ENCODE measurements at places on chromosomes 13 and 19.

GRCh38 chr13:20977394-20977793, 74.8 kb upstream of the XPO4 start:
- no peak for DNase-seq

GRCh38 chr13:111914241-111915103, 152.5 kb upstream of the SOX1 start:
- no peak for DNase-seq

DNA sequence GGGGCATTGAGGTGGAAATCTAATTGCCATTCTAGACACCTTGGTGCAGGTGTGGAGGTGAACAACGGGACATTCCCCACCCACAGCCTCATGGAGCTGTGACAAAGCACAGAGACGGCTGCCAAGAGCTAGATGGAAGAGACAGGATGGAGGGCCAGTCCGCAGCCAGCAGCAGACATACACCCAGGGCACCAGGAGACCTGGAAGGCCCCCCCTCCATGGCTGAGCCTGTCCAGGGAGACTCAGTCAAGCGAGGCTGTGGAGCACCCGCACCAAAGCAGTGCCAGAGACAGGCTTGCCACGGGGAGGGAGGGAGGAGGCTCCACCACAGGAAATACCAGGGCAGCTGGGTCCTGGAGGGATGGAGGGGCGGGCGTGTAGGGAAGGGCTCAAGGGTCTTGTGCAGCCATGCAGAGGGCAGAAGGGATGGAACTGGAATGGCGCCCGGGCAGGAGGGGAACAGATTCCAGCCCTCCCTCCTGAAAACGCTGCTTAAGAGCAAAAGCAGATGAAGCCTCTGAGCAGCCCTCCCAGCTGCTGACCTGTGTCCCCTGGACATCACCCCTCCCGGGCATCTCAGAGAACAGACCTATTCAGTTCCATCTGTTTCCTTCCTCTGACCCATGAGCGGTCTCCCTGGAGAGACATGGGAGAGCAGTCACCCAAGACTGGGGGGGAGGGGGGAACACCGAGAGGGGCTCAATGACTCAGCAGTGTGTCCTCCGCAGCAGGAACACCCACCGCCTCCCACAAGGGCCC, 14.4 kb downstream of the EPS15L1 start:
- no peak for DNase-seq

- peak; percentile 30 for DNase-seq
These were observed 55.6 kb upstream of the ALOX5AP start for GRCh38 chr13:30679483-30680330.

DNA sequence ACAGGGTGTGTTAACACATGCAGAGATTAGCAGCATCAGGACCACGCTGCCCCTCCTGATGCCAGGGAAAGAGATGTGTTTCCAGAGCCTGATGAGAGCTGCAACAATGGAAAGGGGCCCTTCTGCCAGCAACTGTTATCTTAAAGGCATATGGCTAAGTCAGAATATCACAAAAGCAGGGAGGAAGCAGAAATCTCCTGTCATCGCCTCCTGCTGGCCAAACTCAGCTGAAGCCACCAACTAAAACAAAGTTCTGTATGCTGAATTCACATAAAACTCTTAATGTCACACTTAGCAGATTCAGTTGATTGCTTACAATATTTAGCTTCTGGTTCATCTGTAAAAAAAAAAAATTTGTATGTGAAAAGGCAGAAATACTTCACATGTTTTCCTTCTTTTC, 178.2 kb downstream of the GPC5 start:
- DNase-seq: no peak

DNA sequence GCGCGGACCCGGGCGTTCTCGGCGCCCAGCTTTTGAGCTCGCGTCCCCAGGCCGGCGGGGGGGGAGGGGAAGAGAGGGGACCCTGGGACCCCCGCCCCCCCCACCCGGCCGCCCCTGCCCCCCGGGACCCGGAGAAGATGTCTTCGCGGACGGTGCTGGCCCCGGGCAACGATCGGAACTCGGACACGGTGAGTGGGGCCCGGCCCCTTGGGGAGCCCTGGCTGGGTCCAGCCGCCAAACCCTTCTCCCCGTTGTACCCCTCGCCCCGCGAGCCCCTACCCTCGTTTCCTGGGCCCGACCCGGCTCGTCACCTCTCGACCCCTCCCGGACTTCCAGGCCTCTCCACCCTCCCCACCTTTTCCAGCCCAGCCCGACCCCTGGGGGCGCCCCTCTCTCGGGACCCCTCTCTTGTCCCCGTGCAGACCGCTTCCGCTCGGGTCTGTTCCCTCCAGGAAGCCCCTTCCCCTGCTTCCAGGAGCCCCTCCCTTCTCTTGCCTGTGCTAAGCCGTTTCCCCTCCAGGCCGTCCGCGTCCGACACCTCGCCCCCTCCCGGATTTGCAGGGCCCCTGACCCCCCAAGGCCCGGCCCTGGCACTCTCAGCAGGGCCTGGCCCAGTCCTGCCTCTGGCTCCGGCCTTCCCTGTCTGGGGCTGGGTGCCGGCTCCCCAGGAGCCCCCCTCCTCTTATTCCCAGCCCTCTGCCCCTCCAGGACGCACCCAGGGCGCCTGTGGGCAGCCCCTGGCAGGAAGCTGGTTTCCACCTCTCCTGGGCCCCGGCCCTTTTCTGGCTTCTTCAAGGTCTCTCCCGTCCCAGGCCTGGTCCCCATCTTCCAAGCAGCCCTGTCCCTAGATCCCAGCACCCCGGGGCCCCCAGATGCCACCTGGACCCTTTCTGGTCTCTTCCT, 632 bp downstream of the MARK4 start:
- DNase-seq: no peak

GRCh38 chr13:23321535-23322241, 111.8 kb downstream of the SACS start:
- DNase-seq: no peak

- no peak for DNase-seq
These were observed 2.2 kb upstream of the ARHGAP33 start for GRCh38 chr19:35773020-35773806.

- DNase-seq: no peak
These were observed 173.7 kb downstream of the TBC1D4 start for GRCh38 chr13:75308222-75308621.

DNA sequence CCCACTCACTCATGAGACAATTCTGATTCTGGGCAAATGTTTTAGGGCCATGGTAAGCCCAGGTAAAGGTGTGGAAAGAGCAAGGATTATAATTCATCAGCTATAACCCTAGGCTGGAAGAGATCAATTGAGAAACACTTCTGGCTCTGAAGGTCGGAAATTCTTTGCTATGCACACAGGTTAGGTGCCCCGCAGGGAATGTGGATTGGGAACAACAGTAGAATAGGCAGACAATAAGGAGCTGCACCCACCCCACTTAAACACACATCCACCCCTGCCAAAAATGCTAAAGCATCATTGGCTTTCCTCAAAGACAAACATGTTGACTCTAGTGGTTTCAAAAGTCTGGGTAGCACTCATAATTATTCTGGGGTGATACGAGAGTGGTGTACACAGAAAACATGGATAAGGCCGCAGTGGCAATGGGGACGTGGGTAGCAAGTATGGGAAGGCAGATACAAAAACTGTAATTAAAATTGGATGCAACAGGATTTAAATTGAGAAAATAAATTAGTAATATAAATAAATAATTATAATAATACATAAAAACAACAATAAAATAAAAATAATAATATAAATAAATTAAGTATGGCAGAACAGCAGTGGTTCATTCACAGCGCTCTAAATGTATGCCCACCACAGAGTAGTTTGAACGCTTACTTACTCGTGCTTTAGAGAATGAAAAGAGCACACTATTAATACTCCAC, 8.6 kb downstream of the EFNB2 start:
- DNase-seq: no peak

GRCh38 chr13:19345158-19345557, 163.5 kb upstream of the TUBA3C start:
- no peak for DNase-seq

GRCh38 chr19:23527797-23528196, 132.5 kb upstream of the ZNF91 start:
- no peak for DNase-seq

GRCh38 chr13:81722456-81722855, 1381.5 kb upstream of the SPRY2 start:
- DNase-seq: no peak

GRCh38 chr19:42267644-42268141, 1.4 kb upstream of the CIC start:
- no peak for DNase-seq

DNA sequence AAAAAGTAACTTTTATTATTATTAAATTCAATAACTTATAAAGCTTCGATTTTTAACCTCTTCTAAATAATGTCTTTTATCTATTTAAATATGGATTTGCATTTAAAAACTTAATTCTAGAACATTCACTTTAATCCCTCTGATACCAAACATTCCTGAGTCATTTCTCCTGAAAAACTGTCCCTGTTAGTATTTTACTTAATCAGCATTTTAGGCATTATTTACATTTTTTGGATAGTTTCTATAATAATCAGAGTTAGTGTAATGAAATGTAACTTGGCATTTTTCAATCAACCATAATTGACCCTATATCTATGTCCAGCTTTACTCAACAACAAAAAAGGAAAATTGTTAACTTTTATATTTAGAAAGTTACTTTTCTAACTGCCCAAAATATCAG, 428.1 kb downstream of the PCDH17 start:
- no peak for DNase-seq

- DNase-seq: peak; percentile 71
These were observed 6.4 kb upstream of the CACTIN start for GRCh38 chr19:3632739-3633558.

DNA sequence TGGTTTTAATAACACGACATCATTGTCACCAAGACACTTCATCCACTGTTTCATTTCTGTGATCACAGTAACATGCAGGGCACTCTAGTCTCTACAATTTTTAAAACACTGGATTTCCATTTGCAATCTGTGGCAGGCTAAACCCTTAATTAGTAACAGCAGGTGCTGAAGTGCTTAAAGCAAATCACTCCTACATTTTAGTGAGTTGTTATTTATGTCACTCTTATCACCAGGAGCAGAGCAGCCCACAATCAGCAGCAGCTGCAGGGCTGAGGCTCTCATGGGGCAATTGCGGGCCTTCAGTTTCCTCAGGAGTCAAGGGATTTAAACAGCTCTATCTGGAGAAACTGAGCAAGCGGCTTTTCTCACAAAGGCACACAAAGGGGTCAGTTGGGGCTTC, 1.6 kb downstream of the SOHLH2 start:
- no peak for DNase-seq

- no peak for DNase-seq
These were observed 19.1 kb upstream of the PNMA8B start for GRCh38 chr19:46514589-46515289.

DNA sequence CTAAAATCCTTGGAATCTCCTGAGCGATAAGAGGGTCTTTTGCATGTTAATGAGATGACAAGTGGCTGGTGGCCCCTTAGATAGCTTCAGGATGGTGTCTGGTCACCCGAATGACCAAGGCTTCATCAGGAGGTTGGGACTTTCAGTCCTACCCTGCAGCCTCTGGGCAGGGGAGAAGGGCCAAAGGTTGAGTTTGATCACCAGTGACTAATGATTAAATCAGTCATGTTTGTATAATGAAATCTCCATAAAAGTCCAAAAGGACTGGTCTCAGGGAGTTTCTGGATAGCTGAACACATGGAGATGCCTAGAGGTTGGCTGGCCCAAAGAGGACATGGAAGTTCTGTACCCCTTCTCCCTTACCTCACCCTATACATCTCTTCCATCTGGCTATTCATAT, 316.2 kb downstream of the MTUS2 start:
- no peak for DNase-seq

DNA sequence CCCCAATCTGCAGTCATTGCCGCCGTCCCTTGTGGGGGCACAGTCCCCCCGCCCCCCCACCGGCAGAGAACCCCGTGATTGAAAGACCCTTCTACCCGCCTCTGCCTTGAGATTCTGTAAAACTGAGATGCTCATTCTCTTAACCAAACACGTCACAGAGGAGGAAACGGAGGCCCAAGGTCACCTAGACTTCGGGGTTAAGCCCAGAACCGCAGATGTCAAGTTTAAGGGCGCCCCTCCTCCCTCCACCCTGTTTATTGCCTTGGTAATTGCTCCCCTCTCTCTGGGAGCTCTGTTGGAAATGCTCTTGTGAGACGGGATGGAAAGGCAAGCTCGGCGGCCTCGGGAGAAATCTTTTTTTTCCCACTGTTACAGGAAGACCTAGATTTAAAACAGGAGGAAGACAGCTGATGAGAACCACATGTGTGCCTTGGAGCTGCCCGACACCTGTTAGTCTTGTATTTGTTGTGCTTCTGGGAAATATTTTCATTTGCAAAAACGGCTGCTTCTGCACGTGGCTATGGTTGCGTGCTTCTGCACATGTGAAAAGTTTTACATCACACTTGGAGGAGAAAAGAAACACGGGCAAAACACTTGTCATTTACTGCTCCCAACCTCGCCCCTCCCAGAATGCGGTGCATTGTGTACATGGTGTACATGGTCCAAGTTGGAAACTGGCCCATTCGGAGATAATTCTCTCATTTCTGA, 1.1 kb upstream of the MED26 start:
- no peak for DNase-seq

GRCh38 chr19:35403116-35403760, 32.4 kb downstream of the GPR42 start:
- DNase-seq: no peak

DNA sequence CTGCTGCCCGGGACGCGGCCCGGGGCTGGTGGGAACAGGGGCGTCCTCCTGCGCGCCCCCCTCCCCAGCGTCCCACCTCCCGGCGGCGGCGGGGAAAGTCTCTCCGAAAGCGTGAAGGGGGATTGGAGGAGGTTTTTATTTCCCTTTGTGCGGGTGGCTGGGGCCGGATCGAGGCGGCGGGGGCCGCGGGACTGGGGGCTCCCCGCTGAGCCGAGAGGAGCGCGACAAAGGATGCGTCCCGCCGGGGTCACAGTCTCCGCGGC, 132 bp downstream of the SHD start:
- no peak for DNase-seq

DNA sequence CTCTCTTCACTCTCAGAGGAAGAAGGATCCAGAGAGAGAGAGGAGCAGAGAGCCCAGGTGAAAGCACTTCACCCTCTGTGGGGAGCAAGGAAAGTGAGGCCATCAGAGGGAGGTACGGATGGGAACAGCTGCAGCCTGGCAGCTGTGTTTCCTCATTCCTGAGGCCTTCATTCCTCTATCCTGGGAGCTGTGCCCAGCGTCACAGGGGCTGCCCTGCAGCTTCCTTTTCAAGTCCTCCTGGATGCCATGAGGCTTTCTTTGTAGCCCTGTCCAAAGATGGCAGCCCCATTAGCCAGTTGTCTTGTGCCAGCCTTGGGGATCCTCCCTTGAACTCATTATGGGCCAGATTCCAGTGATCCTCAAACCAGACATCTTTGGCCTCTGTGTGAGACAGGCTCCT, 76.8 kb upstream of the PCDH8 start:
- DNase-seq: no peak

- no peak for DNase-seq
These were observed 3.6 kb downstream of the PGLYRP1 start for GRCh38 chr19:46019270-46019669.

GRCh38 chr13:97322740-97323342, 100.7 kb downstream of the MBNL2 start:
- no peak for DNase-seq

GRCh38 chr13:61751039-61751438, 335.4 kb upstream of the PCDH20 start:
- DNase-seq: no peak

GRCh38 chr13:23430664-23431063, 2.8 kb downstream of the SACS start:
- no peak for DNase-seq
